T47D (cell line): ENCODE measurements at places on chromosomes 12 and 14.

DNA sequence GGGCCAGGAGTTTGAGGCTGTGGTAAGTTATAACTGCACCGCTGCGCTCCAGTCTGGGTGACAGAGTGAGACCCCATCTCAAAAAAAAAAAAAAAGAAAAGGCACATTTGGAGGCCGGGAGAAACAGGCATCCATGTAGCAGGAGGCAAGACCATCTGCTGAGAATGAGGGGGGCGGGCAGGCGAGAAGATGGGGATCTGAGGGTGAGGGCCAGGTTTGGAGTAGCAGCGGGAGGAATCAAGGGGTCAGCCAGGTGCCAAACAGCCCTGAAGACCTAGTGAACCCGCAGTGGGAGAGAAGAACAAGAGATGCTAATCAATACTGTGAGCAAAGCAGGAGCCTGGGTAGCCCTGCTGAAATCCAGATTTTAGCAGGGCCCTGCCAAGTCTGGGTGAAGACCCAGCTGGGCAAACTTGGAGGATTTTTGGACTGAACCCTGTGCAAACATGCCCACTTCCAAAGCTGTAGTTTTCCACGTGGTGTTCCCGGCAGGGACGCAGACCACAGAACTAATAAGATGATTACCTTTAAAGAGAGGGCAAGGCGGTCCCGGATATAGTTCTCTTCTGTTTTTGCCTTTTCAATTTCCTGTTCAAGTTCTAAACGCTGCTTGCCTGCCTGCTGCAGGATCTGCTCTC, 61.0 kb downstream of the NIN start:
- no peak for DNase-seq

GRCh38 chr12:84950971-84951546, 38.5 kb upstream of the SLC6A15 start:
- no peak for DNase-seq

DNA sequence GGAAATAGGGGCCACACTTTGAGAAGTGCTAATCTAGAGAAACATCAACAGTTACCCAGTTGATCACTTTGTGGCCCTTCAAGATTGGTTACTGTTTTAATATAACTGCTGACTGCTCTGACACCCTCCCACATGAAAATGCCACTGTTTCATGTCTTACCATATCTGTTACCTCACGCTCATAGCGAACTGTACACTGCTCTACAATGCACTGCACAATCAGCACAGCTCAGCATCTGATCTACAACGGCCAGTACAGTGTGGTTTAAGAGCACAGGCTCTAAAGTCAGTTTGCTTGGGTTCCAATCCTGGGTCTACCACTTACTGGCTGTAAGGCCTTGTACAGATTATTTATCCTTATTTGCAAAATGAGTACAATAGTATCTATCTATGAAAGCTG, 39.1 kb downstream of the SPPL3 start:
- DNase-seq = no peak

- peak; percentile 75 for DNase-seq
Observed at GRCh38 chr12:6532927-6533652, 1.2 kb upstream of the GAPDH start.

- DNase-seq = peak; percentile 35
Observed at GRCh38 chr14:75223664-75224154, 47.3 kb upstream of the TMED10 start.

GRCh38 chr12:66740732-66741131, 61.9 kb upstream of the GRIP1 start:
- DNase-seq = no peak

GRCh38 chr12:121975021-121975420, 46.7 kb upstream of the BCL7A start:
- no peak for DNase-seq

DNA sequence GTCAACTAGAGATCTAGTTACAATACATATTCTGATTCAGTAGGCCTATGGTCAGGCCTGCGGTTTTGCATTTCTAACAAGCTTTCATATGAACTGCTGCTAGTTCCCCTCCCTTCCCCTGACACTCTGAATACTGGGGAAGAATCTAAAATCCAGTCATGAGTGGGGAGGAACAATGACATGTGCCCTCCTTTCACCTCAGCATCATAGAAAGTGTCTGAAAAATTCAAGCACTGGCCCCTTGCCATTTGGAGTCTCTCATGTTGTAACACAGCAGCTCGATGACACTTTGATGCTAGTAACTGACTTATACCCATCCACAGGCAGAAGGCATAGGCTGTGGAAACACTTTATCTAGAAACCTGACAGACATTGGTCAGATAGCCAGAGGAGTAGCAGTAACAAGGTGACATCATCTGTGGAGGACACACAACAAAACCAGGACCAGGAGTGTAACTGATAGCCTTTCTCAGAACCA, 161.9 kb upstream of the RASSF8 start:
- no peak for DNase-seq

GRCh38 chr14:93956514-93957332, 19.6 kb downstream of the ASB2 start:
- DNase-seq = no peak

DNA sequence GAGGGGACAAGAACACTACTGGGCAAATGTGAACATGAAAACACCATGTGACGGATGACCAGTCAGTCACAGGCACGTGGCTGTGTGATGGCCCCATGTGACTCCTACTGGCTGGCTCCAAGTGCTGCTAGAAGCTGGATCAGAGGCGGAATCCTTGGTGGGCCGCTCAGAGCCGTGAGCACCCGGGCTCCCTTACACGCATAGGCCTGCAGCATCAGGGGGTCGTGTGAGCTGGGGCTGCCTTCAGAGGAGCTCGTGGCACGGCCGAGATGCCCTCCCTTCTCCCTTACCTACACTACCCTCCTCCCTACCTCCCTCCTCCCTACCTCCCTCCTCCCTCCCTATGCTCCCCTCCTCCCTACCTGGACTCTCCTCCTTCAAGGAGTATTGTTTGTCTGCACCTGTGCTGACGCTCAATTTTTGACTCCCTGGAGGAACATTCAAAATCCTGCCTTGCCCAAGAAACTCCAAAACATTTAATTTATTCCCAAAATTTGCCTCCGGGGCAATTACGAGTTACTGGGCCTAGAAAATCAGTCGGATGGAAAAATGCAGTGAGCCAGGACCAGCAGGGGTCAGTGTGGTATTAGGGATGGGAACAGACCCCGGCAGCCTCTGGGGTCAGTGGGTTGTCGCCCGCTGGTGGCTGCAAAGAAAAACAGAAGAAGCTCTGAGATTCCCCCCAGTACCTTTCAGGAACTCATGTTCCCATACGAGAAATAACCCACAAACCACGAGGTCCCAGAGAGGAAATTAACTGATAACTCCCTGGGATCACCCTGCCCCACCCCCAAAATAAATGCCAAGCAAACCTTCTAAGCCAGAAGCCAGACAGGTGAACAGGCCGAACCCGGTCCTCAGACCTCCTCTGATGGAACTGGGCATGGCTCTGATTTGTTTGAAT, 61.3 kb downstream of the C14orf132 start:
- peak; percentile 87 for DNase-seq

DNA sequence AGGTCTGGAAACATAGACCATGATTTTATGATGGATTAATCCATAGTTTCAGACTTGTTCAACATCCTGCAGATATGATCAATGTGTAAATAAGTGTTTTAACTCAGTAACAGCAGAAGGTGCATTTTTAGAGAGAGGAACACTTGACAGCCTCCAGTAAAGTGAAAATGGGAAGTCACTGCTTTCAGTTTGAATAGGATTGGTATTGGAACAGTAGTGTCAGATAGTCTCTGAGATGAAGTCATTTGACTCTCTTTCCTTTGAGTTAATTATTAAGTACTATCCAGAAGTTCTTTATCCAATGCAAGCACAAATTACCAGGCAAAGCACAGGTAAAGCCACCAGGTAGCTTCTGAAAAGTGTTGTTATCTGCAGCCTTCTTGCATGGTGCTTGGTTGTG, 14.5 kb upstream of the NAV3 start:
- no peak for DNase-seq

- no peak for DNase-seq
Observed at GRCh38 chr14:103423050-103423461, 37.8 kb downstream of the MARK3 start.

GRCh38 chr12:90333424-90333823, 621.6 kb downstream of the CCER1 start:
- no peak for DNase-seq

- no peak for DNase-seq
Observed at GRCh38 chr12:85179680-85180270, 100.2 kb upstream of the ALX1 start.

GRCh38 chr14:65872536-65872935, 460.0 kb downstream of the FUT8 start:
- DNase-seq = no peak

- DNase-seq = no peak
Observed at GRCh38 chr14:87799400-87799799, 193.6 kb downstream of the GALC start.

DNA sequence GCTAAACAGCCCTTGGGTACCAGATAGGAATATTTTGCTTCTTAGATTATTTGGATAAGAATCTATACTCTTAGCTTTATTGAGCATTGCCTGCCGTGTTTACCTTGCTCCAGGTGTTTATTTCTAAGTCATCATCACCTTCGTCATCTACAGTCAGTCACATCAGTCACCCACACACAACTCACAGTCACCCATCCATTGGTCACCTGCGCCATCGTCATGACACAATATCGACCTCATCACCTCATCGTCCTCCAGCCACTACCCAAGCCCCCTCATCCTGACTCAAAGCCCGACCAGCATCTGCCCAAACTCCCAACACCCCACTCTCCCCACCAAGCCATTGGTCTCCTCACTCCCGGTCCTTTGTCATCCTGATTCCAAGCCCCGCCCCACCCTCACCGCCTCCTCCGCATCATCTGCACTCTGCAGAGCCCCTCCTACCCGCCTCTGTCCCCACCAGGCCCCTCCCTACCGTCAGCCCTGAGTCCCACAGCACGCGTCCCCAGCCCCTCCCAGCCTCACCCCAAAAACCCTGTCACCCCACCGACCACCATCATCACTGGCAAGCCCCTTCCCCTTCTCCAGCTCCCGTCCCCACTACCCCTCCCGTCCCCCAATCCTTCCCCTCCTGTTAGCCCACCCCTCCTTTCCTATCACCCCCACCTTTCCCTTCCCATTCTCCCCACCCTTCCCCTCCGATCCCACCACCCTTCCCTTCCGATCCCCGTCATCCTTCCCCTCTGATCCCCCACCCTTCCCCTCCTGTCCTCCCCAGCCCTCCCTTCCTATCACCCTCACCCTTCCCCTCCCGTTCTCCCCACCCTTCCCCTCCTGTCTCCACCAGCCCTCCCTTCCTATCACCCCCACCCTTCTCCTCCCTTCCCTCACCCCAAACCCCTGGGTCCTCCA, 9.8 kb downstream of the DLK1 start:
- DNase-seq = no peak

DNA sequence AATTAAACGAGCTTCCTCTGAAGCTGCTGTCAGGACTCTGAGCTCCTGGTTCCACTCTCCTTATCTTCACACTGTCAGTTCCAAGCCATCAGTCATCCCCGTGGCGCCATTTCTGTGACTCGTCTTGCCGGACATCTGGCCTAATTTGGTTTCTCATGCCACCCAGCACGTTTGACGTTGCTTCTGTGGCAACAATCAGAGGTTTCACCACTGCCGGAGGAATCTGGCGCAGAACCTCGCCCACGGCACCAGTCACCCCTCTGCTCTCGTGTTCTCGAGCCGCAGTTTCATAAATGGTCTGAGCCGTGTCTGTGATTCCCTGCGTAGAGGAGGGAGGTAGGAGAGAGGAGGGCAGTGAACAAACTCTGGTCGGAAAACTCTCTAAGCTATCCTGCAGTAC, 29.7 kb downstream of the BDKRB1 start:
- no peak for DNase-seq

DNA sequence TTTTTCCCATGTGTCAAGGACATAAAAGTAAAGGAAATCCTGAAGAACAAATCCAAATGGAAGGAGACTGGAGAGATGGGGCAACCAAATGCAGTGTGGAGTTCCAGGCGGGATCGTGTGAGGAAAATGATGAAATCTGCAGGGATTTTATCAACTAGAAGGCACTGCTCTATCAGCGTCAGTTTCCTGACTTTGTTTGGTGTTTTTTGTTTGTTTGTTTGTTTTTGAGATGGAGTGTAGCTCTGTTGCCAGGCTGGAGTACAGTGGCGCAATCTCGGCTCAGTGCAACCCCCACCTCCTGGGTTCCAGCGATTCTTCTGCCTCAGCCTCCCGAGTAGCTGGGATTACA, 43.3 kb upstream of the GPR132 start:
- no peak for DNase-seq

DNA sequence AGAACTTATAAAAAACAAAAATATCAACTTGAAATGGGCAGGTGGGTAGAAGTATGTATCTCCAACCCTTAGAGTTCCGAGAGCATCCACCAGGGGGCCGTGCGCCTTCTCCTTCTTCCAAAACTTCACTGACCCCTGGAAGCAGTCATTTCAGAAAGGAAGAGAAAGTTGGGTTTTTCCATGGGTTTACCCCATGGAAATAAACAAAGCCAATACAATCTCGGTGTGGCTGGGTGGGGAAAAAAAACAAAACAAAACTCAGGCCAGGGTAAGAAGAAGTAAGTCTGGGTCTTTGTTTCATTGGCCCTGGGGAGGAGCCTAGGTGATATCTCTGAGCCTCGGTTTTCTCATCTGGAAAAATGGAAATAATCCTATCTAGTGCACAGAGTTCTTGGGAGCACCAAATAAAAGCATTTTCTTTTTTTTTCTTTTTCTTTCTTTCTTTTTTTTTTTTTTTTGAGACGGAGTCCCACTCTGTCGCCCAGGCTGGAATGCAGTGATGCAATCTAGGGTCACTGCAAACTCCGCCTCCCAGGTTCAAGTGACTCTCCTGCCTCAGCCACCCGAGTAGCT, 33.6 kb upstream of the HNF1A start:
- DNase-seq = peak; percentile 68

- DNase-seq = no peak
Observed at GRCh38 chr12:66516133-66516532, 162.7 kb downstream of the GRIP1 start.

GRCh38 chr12:105970885-105971284, 167.9 kb downstream of the NUAK1 start:
- no peak for DNase-seq

DNA sequence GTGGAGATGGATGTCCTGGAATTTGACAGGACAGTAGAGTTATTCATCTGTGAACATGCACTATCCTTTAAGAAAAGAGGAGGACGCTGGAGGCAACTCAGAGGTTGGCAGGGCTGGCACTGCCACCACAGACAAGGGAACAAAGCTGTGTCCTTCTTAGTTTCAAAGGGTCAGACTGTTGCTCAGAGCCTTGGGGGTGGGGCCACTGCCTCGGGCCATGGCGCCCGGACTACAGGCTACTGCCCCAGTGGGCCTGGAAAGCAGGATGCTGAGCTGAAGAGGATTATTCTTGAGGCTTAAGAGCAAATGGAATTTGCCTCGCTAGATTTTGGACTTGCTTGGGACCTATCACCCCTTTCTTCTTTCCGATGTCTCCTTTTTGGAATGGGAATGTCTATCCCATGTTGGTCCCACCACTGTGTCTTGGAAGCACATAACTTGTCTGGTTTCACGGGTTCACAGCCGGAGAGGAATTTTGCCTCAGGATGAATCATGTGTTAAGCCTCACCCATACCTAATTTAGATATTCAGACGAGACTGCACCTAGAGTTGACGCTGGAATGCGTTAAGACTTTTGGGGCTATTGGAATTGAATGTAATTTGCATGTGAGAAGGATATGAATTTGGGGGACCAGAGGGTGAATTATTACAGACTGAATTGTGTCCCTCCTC, 114.8 kb upstream of the RFLNA start:
- no peak for DNase-seq

- no peak for DNase-seq
Observed at GRCh38 chr12:94033784-94034183, 114.6 kb upstream of the PLXNC1 start.
